ENCODE measurements at places on chromosomes 7 and 10.

DNA sequence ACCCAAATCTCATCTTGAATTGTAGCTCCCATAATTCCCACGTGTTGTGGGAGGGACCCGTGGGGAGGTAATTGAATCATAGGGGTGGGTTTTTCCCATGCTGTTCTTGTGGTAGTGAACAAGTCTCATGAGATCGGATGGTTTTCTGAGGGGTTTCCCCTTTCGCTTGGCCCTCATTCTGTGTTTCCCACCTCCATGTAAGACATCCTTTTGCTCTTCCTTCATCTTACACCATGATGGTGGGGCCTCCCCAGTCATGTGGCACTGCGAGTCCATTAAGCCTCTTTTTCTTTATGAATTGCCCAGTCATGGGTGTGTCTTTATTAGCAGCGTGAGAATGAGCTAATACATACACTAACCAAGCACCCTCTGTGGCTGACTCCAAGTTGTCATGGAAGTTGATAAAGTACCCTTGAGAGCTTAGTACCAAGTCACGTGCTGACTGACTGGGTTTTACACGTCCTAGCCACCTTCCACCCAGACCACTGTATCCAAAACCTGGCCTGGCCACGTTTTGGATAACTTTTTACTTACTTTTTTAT lies 614.4 kb downstream of the SDK1 start:
- no peak for DNase-seq

DNA sequence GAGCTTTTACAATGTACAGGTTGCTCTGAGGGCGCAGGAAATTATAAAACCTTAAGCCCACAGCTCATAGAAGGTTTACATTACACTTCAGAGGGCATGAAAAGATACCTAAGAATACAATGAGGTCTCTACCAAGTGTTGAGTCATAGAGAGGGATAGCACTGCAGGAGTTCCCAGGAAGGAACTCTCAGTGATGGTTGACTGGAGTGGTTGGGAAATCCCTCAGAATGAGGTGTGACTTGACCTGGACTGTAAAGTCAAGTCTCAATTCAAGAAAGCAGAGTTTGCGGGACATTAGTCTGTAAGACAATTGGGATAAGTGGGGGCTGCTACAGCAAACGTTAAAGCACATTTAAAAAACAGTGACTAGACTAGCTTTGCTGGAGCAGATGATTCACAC lies 21.9 kb downstream of the TNKS2 start:
- no peak for DNase-seq

- peak; percentile 81 for DNase-seq
Observed at GRCh38 chr10:97714401-97715258, 1.1 kb downstream of the MARVELD1 start.

DNA sequence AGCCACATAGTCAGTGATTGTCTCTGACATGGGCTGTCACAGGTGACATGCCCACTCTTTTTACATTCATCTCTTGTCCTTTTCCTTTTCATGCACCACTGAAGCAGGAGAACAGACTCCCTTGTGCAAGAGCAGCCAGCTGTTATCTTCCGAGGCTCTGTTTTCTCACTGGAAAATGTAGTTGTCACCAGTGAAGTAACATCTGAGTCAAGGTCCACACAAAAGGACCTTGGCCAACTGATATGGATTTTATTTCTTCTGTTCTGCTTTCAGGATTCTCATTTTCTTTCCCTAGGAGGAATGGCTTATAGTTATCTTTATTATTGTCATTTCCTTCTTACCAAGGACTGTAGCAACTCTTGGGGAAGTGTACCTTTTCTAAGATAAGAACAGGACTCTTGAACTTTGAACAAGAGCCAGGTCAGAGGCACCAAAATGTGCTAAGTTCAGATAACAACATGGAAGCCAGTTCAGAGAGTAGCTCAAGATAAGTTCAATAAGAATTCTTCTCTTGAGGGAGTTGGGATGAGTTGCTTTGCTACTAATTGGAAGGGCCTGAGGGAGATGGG lies 22.7 kb downstream of the AVPI1 start:
- DNase-seq = no peak

DNA sequence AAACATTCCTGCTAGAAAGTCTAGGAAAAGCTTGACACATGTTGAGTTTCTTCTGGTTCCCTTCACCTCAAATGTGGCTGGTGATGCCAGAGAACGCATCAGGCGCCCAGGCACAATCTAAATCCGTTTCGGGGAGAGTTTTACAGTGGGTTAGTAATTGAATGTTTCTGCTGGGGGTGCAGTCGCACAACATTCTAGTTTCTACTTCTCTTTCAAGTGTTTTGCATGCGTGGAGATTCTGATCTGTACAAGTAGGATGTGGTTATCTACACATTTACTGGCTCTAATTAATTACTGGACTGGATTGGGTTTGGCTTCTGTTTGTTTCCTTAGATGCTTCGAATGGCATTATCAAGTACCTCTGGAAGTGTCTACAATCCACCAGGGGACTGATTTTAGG lies 173.8 kb downstream of the TMEM26 start:
- DNase-seq = no peak

DNA sequence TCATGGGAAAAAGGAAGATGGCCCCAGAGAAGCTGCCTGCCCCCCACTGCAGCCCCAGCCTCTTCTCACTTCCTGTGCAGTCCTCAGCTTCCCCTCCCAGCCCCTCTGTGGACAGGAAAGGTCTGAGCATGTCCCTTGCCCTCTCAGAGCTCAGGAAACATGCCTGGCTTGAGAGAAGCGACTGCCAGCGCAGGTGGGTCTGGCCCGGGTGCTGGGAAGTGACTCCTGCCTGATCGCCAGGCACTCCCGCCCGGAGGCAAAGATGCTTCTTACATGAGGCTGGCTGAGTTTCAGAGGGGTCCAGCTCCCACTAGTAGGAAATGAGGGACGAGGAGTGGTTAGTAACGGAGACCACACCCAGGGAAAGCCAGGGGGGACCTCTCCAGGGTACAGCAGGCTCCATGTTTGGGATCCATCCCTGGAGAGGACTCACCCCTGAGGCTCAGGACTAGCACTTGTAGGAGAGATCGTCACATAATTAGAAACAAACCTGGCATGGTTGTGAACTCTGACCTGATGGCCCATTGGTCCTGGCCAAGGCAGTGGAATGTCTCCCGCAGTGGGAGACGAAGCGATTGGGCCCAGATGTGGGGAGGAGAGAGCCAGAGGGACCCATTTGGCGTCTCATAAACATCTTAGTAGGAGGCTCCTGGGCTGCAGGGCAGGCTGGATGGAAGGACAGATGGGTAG lies 12.3 kb downstream of the ELN start:
- no peak for DNase-seq

DNA sequence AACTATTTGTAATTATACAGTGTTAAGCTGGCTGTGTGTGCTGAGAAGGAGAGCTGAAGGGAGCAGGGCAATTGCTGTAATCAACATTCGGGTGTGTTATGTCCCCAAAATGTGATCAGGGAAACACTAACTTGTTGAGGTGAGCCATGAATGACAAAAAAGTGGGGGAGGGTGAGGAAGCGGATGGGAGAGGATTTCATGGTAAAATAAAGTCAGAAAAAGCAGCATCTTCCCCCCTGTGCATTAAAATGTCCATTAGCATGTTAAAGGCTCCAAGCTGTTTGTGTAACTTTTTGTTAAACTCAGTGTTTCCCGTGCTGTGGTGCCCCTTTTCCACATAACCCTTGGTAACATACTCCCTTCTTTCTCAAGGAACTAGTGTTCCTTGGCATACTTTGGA lies 84.9 kb downstream of the ARID5B start:
- no peak for DNase-seq

DNA sequence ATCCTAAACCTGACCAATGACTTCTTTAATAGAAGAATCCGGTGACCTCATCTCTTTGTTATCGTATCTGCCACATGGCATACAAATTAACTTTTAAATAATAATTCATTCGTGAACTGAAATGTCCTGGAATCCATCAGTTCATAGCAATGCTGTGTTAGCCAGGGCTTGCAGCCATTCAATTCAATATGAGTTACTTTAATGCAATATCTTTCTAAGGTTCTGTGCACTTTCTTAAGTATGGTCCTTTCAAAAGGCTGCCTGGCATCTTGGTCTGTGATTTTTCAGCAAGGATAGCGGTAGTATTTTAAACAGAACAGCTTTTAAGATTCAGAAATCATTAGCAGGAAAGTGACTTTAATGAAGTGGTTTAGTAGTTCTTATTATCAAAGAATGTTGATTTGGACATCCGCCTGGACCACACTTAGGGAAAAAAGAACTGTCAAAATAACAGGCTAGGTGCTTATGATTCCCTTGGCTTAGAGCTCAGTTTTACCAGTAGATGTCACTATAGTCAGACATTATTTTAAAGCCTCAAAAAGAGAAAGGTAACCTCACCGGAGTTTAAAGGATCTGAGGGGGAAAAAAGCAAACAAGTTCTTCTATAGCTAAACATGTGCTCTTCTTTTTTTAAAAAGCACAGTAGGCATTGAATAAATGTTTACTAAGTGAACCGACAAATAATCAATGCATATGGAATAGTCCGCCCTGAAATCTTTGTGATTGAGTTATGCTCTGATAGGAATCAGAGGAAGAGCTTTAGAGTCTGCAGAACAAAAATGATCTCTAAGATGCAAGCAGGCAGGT lies 22.7 kb downstream of the SLC35G1 start:
- DNase-seq = no peak

GRCh38 chr7:46318276-46318675 lies 397.2 kb upstream of the IGFBP3 start:
- no peak for DNase-seq

DNA sequence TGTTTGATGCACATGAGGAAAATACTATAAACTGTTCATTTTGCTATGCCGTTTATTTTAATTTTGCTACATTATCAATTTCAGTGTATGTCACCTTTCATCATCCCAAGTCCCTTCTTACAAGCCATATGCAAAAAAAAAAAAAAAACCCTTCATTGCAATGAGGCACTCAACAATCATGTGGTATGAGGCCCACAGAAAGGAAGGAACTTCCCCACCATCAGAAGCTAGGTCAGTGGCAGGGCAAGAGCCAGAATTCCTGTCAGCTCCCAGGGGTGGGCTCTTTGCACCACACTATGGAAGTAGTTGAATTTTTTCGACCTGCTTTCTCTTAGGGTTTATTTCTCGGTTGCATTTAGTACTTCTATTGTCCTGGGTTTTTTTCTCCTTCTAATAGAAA lies 75.4 kb downstream of the NOC3L start:
- no peak for DNase-seq

- peak; percentile 14 for DNase-seq
Observed at GRCh38 chr10:132538031-132538789, 623 bp downstream of the INPP5A start.

DNA sequence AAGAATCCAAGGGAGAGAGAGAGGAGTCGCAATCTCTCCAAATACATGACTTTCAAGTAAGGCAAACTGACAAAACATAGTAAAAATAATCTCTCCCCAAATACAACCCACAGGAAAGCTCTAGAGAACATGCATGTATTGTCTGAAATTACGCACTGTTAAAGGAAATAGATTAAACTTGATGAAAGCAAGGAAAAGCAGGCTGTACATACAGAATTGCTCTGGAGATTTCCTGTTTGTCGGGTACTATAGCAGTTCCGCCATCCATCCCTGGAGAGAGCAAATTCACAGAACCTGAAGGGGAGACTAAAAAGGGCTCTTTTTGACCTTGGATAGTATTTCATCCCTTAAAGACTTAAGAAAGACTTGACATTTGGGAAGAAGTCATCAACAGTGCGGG lies 170.2 kb upstream of the BET1 start:
- no peak for DNase-seq

DNA sequence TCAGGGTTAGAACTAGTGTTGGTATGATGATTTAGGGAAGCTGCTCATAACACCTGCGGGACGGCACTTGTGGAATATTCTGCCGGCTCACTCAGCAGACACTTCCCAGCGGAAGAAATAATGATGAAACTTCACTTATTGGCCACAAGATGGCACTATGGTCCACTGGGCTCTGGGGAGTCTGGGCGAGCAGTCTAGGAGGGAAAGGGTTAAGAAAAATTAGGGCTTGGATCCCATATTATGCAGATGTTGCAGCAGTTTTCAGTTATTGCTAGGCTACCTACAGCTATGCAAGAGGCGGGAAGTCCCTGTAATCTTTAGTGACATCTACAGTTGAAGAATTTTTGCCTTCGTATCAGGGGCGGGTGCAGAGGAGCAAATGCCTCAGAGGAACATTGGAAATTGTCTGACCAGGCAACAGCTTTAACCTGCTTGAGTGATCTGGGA lies 238.7 kb upstream of the PRSS58 start:
- DNase-seq = no peak

- DNase-seq = no peak
Observed at GRCh38 chr10:123926401-123927264, 35.0 kb upstream of the CPXM2 start.

DNA sequence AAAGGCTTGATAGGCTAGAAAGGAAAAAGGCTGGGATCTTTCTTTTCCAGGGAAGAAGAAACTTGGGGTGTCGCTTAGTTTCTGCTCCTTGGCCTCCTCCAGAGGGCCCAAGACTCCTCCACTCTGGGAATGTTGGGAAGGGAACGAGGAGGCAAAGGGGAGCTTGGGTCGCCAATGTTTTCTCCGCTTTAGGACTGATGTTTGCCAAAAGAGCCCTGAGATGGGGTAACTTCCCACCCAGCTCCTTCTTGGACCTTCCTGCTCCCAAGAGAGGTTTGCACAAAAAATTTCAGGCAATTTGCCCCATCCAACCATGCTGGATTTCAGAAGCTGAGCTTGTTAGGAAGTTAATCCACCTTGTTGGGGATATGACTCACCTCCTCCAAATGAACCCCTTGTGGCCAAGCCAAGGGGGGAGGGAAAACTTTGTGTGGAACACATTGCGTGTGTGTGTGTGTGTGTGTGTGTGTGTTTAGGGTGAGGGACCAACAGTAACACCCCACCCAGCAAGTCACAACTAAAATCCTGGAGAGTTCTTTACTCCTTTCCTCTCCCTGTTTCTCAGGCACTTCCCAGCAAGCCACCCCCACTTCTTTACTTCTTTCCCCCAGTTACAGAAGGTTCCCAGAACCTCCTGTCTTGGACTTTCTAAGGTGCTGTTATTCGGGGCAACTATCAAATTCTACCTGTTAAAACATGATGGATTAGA lies 8.7 kb upstream of the HOXA2 start:
- DNase-seq = no peak

- DNase-seq = no peak
Observed at GRCh38 chr7:149450821-149451220, 10.0 kb downstream of the ZNF777 start.

GRCh38 chr10:16968416-16969041 lies 151.3 kb upstream of the RSU1 start:
- DNase-seq = peak; percentile 71

GRCh38 chr7:155341463-155341983 lies 43.8 kb downstream of the INSIG1 start:
- no peak for DNase-seq

- peak; percentile 45 for DNase-seq
Observed at GRCh38 chr7:139453673-139454321, 29.7 kb downstream of the KLRG2 start.

DNA sequence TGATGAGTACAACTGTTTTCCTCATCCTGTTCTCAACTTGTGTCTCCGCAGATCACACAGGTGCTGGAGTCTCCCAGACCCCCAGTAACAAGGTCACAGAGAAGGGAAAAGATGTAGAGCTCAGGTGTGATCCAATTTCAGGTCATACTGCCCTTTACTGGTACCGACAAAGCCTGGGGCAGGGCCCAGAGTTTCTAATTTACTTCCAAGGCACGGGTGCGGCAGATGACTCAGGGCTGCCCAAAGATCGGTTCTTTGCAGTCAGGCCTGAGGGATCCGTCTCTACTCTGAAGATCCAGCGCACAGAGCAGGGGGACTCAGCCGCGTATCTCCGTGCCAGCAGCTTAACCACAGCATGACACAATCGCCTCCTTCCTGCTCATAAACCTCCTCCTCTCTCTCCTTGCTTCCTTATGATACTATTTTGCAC lies 126.7 kb upstream of the PRSS58 start:
- no peak for DNase-seq
